ENCODE measurements at places on chromosomes 4 and X.

- no peak for DNase-seq
Measured at GRCh38 chr4:10741961-10742699, 57.6 kb upstream of the CLNK start.

- no peak for DNase-seq
Measured at GRCh38 chr4:174278467-174278866, 5.0 kb downstream of the FBXO8 start.

DNA sequence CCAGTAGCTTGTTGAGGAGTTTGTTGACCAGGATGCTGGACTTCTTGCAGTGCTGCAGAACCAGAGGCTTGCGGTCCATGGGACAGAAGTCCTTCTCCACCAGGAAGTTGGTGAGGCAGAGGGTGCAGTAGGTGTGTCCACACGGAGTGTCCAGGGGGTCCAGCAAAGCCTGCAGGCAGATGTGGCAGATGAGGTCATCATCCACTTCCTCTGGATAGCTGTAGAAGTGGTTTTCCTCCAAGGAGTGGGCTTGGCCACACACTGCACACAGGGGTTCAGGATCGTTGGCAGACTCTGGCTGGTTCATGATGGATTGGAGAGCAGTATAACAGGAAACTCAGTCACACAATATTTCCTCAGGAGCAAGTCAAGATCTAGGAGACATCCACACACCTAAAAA is 17.6 kb downstream of the LNX1 start:
- no peak for DNase-seq

- no peak for DNase-seq
Measured at GRCh38 chr4:125390126-125390525, 75.4 kb downstream of the FAT4 start.

DNA sequence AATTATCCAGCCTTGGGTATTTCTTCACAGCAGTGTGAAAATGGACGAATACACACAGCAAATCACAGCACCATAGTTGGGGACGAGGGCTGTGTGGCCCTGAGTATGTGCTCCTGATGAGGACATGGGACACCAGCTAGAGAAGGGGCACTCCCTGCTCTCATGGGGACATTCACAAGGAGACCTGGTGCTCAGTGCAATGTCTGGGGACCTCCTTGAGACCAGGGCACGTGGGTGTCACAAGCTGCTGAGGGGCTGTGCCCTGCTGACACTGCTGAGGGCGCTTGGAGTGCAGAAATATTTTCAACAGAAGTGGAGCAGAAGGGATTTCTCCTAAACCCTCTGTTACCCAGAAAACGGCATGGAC is 65.4 kb downstream of the TRMT44 start:
- no peak for DNase-seq

GRCh38 chrX:139200793-139201192 is 329.7 kb upstream of the F9 start:
- DNase-seq, result no peak

DNA sequence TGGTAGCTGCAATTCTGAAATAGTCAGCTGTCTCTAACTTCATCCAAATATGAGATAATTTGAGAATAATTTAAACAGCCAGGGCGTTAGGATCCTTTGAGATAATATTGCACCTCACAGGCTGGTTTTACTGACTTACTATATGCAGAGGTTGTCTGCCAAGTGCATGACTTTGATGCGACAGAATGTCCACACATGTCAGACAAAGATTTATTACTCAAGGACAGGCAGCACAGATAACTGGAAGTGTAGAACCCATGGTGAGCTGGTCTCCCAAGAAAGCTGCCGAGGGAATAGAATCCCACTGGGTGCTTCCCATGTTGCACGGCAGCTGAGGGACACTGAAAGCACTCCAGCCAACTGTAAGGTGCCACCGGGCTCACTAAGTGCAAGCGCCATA is 166.2 kb upstream of the GALNTL6 start:
- no peak for DNase-seq

DNA sequence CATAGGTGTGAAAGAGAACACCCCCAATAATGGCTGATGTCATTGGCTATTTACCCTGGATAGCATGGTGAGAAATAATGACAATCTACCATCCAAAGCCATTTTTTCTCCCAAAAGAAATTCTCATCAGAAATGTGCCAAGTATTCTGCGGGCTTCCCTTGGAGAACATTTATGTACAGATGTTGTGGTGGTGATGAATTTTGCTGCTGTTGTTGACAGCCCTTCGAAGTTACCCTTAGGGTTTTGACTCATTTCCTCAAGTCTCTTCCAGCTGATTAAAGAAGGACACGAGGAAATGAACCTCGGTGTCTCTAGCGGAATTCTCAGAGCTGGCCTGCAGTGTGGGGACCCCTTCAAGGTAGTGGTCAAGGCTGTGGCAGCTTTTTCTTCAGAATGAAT is 3.4 kb downstream of the KIT start:
- no peak for DNase-seq

DNA sequence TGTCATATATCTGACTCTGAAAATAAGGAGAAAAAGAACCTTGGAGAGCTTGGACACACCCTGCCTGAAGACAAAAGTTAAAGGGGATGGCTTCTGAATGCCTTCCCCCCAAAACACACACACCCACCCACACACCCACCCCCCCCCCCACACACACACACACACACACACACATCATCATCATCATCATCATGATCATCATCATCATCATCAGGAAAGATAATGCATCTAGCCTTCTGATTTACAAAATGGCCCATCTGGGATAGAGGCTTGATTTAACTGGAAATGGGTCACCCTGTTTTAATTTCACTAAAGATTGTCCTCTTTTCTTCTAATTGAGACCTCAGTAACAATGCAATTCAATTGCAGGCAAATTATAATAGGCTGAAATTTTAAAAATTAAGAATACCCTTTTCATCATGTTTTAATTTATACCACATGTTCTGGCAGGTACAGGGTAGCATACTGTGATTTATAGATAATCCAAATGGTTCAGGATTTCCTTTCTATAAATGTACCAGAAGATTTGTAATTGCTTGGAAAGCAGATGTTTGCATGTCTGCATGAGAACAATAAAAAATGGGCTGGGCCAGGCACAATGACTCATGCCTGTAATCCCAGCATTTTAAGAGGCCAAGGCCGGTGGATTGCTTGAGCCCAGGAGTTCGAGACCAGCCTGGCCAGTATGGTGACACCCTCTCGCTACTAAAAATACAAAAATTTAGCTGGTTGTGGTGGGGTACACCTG is 56.5 kb downstream of the TRIM2 start:
- DNase-seq, result no peak

GRCh38 chr4:184251670-184251980 is 34.0 kb upstream of the ENPP6 start:
- DNase-seq, result no peak

GRCh38 chr4:157837071-157837703 is 335.6 kb downstream of the GASK1B start:
- DNase-seq, result no peak

- no peak for DNase-seq
Measured at GRCh38 chrX:106726485-106727437, at the start of gene RNF128. TSS of gene RNF128 (plus strand) at chrX:106726701. CDS start at chrX:106726914, 213 bp downstream.

GRCh38 chr4:5747738-5748375 is 36.9 kb downstream of the EVC start:
- no peak for DNase-seq

DNA sequence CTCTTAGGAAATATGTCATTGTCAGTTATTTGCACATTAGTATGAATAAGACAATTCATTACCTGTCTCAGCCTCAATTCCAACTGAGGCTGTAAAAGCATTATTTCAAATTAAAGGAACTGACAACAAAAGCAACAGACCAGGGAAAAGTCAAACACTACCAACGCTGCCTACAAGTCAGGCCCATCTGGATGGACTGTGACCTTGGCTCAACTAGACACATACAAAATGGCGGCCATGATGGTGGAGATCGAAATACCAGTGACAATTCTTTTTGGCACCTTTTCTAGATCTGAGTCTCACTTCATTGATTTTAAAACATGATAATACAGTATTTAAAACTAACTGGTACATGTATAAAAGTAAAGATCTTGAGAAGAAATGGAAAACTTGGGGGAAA is 160.7 kb downstream of the DHX15 start:
- no peak for DNase-seq

GRCh38 chr4:57081651-57082621 is 28.2 kb downstream of the IGFBP7 start:
- DNase-seq, result no peak

DNA sequence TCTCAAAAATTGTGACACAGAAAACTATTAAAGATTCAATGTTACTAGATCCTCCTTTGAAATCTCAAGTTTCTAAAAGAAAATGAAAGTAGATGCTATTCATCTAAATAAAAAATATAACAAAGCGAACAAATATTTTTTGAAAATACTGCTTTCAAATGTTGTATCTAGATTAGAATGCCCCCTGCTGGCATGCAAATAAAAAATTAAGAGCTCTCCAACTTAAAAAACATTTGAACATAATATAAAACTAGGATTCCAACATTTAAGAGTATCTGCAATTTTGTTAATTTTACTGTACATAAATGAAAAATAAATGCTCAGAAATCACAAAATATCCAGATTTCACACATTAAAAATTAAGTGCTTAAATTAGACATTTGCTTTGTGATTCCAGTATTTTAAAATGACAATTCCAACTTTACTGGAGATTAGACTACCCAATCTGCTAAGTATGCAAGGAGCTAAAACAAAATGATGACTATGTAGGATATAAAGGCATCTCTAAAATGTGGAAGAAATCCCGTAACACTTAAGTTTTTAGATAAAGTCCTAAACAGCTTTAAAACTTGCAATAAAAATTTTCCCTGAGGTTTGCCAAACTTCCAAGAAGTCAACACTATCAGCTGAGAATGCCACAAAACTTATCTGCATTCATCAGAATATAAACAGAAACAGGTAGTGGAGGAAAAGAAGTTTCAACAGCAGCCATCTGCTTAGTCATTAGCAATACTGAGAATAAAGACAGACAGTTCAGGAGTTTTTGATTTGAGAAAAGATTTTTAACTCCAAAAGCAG is 32.7 kb downstream of the DHX15 start:
- no peak for DNase-seq

DNA sequence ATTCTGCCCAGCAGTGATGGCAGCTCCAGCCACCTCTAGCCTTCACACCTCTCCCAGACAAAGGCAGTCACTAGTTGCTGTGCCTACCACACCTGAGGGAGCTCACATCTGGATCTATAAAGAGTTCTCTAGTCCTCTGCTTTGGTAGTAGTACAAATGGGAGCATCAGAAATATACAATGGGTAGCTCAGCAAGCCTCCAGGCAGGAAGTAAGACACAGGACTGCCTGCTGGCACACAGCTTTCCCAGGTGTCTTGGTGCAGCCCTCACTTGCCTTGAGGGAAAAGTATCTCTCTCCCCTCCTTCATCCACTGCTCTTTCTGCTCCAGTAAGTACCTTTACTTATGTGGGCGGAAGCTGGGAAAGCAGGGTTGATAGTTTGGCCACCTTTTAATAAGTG is 212.9 kb upstream of the SLC7A11 start:
- DNase-seq, result no peak

GRCh38 chrX:40684092-40684491 is 36.7 kb upstream of the CXorf38 start:
- no peak for DNase-seq

DNA sequence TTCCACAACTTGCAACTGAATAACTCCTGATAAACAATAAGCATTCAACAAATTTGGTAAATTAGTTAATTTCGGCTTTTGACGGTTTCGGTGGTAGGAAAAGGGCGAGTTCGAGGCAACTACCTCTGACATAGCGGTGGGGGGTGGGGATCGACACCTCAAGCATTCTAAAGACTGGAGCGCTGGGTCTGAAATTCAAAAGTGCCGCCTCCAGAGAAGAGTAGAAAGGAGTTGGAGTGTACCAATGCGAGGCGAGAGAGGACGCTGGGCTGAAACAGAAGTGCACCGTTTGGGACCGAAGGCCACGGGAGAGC is 725 bp downstream of the SMC1A start:
- DNase-seq, result no peak

DNA sequence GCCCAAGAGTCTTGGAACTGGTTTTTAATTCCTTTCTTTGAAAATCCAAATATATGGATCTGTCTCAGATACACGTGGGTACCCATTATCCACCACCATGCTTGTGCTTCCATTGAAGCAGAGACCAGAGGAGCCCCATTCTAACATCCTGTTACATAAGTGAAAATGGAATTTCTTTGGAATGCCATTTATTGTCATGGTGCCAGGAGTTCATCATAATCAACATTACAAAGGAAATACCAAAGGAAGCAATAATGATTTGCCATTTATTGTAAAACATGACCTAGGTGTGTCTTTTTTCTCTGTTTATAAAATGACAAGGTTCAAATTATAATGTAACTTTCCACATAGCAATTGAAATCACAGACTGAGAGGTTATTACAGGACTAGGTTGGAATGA is 61.7 kb downstream of the PALLD start:
- DNase-seq, result no peak

GRCh38 chr4:173531086-173531965 is 1.3 kb upstream of the HAND2 start:
- no peak for DNase-seq

DNA sequence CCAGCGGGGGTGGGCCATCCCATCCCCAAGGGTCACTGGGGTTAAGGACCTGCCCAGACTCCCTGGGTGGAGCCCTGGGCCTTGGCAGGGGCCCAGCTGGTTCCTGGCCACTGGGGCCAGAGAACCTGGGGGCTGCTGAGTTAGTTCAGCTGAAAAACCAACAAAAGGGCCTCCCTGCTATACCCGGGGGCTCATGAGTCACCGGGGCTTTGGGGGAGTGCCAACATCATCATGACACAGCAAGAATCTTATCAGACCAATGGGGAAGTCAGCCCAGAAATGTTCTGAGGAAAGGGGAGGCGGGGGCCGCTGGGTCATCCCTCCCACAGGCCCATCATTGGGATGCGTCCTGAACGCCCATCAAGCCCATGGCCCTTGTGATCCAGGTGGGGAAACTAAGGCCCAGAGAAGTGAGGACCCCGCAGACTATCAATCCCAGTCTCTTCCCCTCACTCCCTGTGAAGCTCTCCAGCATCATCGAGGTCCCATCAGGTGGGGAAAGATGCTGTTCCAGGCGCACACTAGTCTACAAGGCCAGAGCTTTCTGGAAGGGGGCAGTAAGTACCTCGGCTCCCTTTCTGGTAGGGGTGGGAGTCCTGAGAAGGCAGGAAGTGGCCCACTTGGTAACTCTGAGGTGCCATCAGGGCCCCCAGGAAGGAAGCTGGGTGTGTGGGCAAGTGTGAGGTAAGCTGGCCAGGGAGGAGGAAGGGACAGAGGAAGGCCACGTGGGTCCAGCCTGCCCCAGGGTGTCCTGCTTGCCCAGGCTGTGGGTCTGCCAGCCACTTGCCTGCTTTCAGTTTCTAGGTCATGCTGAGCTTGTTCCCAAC is 4.5 kb downstream of the G6PD start:
- DNase-seq, result no peak

- no peak for DNase-seq
Measured at GRCh38 chr4:141457653-141458052, 178.7 kb upstream of the IL15 start.
